ENCODE measurements at places on chromosomes 1 and 21.

- no peak for DNase-seq
Observed at GRCh38 chr1:192584866-192585265, 9.3 kb downstream of the RGS1 start.

GRCh38 chr1:88730132-88730675, 46.1 kb downstream of the PKN2 start:
- no peak for DNase-seq

GRCh38 chr1:46767649-46768282, 31.1 kb upstream of the CYP4B1 start:
- DNase-seq: no peak

DNA sequence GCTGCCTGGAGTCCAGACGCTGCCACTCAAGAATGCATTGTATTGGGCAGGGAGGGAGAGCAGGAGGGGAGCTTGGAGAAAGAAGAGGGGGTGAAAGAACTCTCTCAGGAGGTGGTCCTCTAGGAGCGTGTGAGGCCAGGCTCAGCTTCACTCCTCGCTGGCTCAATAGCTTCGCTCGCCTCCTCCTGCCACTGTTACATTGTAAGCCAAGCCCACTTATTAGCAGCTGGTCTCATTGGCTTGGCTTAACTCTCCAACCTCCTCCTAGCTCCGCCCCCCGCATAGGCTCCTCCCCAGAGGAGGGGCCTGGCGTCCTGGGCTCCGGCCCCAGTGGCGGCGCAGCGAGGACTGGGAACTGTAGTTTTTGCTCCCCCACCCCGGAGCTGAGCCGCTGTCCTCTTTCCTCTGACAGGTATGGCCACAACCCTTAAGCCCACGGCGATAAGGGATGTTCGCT, at the start of gene KCNN3:
KCNN3 (minus strand) TSS at position 167 of the 457 bp plus-strand sequence. CDS start 317 bp downstream, outside the sequence.
- peak; percentile 90 for DNase-seq

- DNase-seq: no peak
Observed at GRCh38 chr1:157110003-157110402, 10.4 kb upstream of the ETV3L start.

- DNase-seq: no peak
Observed at GRCh38 chr1:159941141-159941540, 4.3 kb downstream of the IGSF9 start.

DNA sequence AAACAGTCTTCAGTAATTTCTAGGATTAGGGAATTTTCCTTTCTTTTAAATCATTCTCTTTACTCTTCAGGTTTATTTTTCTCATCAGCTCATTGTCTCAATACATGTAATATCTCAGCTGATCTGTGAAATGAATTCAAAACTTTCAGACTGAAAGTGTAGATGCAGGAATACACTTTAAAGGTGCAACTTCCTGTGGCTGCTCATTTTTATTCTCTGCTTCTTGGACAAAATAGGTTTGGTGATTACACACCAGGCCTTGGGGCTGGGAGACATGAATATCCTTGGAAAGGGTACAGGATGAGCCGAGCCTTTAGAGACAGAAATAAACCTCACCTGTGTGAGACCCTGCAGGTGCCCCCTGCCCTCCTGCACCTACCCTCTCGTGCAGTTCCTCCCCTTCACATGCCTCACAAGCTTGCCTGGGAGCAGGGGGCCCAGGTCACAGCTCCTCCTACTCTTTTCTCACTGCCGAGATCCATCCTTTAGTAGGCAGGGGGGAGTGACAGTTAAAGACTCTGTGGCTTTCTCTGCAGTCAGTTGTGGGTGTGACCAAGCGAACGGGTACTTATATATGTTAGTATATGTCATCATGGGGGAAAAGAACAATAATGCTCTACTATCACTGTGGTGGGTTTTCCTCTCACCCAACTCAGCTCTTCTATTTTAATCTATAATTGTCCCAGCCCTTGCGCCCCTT, 23.6 kb downstream of the XCL2 start:
- DNase-seq: no peak

DNA sequence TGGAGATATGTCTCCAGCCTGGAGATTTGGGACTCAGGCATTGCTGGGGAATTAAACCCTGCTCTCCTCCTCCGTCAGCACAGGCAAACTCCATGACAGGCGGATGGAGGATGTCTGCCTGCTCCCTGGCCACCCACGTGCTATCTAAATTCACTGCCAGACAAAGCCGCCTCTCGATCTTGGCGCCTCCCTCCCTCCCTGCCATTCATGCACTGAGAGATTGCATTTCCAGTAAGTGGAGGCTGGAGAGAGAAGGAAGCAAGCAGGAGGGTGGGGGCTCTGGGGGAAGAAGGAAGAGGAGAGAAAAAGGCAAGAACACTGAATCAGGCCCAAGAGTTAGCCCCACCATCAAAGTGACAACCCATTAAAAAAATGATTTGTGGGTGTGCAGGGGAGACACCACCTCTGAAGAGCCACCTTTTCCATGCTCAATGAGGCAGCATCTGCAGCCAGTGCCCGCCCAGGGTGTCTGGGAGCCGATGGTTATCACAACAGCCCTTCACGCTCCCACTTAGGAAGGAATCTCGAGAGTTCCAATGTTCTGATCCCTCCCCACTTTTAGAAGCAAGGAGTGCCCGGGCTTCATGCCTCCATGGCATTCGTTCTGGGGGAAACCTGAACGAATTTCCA, 183.0 kb downstream of the HIVEP3 start:
- no peak for DNase-seq

DNA sequence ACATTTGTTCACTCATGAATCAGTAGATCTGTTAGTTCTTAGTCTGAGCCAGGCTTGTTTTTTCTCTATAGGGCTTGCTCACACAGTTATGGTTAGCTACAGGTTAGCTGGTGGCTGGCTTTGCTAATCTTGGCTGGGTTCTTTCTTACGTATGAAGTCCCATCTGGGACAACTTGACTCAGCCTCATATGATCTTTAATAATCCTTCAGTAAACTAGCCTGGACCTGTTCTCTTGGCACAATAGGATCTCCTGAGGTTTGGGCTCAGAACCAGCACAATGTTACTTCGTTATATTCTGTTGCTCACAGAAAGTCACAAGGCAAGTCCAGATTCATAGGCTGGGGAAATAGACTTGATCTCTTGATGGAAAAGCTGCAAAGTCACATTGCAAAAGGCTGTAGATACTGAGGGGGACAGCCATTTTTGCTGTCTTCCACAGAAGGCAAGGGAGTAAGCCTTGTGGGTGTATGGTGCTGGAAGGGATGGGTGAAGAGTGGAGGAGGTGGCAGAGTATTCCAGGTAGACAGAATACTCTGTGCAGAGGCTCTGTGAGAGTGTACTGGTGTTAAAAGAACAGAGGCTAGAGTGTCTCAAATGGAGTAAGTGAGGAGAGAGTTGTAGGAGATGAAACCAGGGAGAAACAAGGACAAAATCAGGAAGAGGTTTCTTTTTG, 24.4 kb downstream of the EFCAB7 start:
- no peak for DNase-seq

- no peak for DNase-seq
Observed at GRCh38 chr1:65056866-65057265, 90.5 kb upstream of the JAK1 start.

DNA sequence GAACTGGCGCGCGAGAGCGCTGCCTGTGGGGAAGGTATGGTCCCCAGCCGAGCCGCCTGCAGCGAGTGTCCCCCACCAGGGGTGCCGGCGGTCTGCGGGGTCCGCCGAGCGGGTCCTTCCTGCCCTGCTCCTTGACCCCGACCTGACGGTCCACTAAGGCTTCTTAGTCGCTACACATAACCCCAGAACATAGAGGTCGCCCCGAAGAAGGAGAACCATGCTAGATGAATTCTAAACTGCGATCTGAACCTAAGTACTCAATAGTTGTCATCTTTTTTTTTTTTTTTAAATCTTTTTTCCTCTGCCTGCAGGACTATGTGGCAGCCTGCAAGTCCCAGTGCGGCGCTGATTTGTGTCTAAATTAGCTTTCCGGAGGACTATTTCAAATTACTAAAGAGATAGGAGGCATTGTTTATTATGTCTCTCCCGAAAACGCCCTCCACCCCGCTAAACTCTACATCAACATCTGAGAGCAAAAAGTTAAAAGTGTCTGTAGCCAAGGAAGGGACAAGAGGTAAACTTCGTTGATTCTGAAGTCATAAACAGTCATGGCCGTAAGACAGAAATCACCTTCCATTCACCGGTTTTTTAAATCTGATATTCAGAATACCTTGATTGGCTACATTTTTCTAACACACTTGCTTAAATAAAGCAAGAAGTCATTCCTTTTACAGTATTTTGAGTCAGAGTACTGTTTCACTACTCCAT, 476 bp downstream of the AXDND1 start:
- peak; percentile 39 for DNase-seq

- peak; percentile 43 for DNase-seq
Observed at GRCh38 chr1:28516518-28516956, 10.7 kb downstream of the RCC1 start.

GRCh38 chr1:33723251-33723650, 140.6 kb upstream of the HMGB4 start:
- DNase-seq: no peak

DNA sequence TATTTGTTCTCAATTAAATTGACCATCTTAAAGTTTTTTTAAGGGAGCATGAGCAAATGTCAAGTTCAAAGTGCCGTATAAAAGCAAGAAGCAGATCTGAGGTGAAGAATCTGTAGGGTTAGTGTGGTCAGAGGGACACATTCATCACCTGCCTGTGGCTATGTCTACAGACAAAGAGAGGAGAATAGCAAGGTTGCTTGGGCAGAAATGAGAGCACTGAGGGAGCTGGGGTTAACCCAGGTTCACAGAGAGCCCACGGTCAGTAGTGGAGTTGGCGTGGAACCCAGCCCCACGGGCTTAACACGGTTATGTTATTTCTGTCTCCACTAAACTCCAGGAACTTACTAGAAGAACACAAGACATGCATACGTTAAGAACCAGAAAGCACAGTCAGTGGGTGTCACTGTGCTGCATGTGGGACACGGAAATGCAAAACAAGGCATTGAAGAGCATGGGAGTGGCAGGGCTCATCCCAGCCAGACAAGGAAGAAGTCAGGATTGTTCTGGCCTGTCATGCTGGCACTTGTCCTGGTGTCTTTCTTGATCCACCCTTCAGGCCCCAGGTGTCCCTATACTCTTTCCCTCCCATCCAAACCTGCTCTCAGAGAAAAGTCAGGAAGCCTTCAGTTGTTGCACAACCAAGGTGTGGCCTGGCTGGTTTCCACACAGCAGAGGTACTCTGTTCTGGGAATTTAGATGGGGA, 95.5 kb upstream of the IVNS1ABP start:
- DNase-seq: no peak

DNA sequence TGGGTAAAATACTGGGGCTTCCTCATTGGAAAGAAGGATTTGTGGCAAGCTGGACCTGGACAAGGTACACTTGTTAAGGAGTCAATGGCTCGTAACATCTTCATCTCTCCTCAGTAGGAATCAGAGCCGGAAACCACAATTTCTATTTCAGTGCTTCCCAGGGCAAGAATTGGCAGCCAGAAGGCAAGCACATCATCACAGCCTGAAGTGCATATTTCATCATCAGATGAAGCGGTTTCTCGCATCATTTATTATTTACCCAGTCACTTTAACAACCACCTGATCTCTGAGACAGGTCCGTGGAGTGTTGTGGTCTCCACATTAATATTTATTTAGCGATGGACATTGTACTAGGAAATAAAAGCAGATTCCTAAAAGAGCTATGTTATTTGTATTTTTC, 55.0 kb downstream of the KCNJ15 start:
- no peak for DNase-seq

DNA sequence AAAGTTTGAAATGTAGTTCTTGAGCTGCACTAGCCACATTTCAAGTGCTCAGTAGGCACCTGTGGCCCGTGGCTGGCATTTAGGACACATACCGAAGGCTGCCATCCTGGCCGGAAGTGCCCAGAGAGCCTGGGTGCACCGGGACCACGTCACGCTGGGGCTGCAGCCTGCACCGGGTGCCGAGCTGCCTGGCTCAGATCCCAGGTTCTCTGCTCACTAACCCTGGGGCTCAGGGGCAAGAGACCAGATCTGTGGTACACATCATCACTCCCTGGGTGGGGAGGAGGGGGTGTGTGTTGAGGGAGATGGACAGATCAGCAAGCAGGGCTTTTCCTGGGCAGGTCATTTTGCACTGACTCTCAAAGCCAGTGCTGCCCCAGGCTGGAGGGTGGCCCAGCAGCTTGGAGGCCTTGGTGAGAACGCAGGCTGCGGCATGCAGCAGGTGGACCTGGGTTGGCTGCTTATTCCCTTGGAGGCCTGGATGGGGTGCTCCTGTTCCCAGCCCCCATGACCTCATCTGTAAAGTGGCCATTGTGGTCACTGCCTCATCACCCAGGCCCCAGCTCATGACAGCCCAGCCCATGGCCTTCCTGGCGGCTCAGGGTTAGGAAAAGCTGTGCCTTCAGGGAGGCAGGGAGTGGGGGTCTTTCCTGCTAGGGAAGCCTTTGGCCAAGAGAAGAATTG, 23.6 kb downstream of the TMEM201 start:
- peak; percentile 26 for DNase-seq

- no peak for DNase-seq
Observed at GRCh38 chr1:18141661-18142060, 34.1 kb downstream of the IGSF21 start.

- DNase-seq: no peak
Observed at GRCh38 chr1:172203902-172204301, 216.6 kb upstream of the C1orf105 start.

DNA sequence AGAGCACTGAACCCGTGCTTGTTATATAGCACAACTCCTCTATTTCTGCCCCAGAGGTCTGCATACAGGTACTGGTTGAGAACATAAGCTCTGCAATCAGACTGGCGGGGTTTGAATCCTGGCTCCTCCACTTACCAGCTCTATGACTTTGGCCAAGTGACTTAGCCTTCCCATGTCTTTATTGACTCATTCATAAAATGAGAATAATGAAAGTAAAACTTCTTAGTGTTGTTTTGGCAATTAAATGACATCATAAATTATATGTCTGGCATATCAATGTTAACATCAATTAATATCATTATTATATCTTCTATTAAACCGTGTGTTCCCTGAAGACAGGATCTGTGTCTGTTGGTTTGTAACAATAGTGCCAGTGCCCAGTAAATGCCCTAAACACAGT, 4.3 kb downstream of the INKA2 start:
- no peak for DNase-seq

DNA sequence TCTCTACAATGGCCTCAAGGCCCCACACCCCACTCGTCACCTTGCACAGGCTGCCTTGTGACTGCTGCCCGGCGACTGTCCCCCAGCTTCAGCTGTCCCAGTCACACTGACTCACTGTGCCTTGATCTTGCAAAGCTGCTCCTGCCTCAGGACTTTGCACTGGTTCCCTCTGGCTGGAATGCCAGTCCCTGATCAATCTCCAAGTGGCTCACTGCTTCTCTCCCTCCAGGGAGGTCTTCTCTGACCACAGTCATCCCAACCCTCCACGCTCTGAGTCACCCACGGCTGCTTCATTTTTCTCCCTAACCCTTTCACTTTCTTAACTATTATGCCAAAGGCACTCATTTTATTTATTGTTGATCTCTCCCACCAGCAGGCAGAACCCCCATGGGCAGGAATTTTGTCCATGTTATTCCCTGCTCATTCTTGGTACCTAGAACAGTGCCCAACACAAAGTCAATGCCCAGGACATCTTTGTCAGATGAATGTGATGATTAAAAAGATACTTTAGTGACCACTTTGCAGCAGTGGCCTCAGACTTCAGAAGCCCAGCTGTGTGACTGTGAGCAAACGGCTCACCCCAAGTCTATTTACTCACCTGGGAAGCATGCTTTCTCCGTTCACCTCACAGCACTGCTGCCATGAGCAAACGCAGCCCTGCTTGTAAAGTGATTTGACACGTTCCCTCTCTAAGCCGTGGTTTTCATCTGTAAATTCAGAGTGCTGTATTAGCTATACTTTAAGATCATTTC, 53.4 kb downstream of the ZBTB18 start:
- peak; percentile 95 for DNase-seq

Data from ELR (cell line).